Naive B cell (primary cell): ENCODE measurements at places on chromosomes 3 and 15. TPM values are rescaled to one million over a fixed set of nuclear protein-coding genes. Genes with fewer than 3 reads are reported as not detected.

Gene ZPLD1
- polyA plus RNA-seq: not detected

Gene GOLGA8B
- polyA plus RNA-seq: 11.7 TPM

Gene CSPG4
- polyA plus RNA-seq: not detected

Gene SEMA3G
- polyA plus RNA-seq: not detected

DNA sequence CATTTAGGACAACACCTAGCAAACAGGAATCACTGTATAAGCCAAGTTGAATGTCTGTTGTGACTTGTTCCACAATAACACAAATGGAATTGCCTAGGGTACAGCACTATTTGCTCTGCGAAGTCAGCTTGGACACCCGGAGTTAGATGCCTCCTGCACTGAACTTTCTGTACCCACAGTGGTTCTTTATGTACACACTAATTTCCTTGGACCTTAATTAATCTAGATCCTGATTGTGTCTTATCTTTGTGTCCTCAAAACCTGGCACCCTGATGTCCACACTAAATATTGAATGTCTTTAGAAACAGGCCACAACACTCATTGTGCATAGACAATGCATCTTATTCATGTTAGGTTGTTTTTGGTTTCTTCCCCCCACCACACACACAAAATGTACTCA lies 278.9 kb upstream of the NR2F2 start:
- no peak for DNase-seq
- no peaks in the 10 kb centered on the region for H3K4me1 ChIP-seq
- no peak overlapping the region for H3K27ac ChIP-seq
- H3K4me3 ChIP-seq: no peak overlapping the region
- no peaks in the 10 kb centered on the region for H3K36me3 ChIP-seq

GRCh38 chr3:78823434-78823833 lies 944.4 kb downstream of the ROBO1 start:
- no peak overlapping the region for H3K4me3 ChIP-seq
- H3K4me1 ChIP-seq: no peaks in the 10 kb centered on the region
- H3K27me3 ChIP-seq: no peaks in the 10 kb centered on the region
- H3K27ac ChIP-seq: no peak overlapping the region
- DNase-seq: no peak

- no peak overlapping the region for H3K27ac ChIP-seq
- no peaks in the 10 kb centered on the region for H3K36me3 ChIP-seq
- DNase-seq: no peak
- no peaks in the 10 kb centered on the region for H3K4me1 ChIP-seq
Observed at GRCh38 chr3:119181765-119182164, 8.4 kb downstream of the UPK1B start.

- no peak for DNase-seq
- peaks cover 5% of the 10 kb centered on the region for H3K36me3 ChIP-seq
- peaks cover 30% of the 10 kb centered on the region for H3K27me3 ChIP-seq
- H3K4me3 ChIP-seq: no peak overlapping the region
- no peaks in the 10 kb centered on the region for H3K4me1 ChIP-seq
Observed at GRCh38 chr15:84946772-84947489, 34.7 kb upstream of the PDE8A start.
